Psoas muscle (tissue), 8 donors: ENCODE measurements at places on chromosomes 13 and 19. TPM values are rescaled to one million over a fixed set of nuclear protein-coding genes. Genes with fewer than 3 reads are reported as not detected.

ZNF471 gene
- total RNA-seq: 5.3 TPM

GRCh38 chr13:93948162-93948922 lies 531.1 kb downstream of the DCT start:
- DNase-seq: no peak

GRCh38 chr19:858868-859843 lies at the start of gene CFD:
CFD (plus strand) TSS chr19:859664; CDS start chr19:859690, 26 bp downstream.
- peak; percentile 76 for DNase-seq

GRCh38 chr19:40941481-40942219 lies 49.4 kb upstream of the CYP2B6 start:
- DNase-seq: no peak

- DNase-seq: no peak
Measured at GRCh38 chr19:17681505-17682125, 6.5 kb downstream of the UNC13A start.

DNA sequence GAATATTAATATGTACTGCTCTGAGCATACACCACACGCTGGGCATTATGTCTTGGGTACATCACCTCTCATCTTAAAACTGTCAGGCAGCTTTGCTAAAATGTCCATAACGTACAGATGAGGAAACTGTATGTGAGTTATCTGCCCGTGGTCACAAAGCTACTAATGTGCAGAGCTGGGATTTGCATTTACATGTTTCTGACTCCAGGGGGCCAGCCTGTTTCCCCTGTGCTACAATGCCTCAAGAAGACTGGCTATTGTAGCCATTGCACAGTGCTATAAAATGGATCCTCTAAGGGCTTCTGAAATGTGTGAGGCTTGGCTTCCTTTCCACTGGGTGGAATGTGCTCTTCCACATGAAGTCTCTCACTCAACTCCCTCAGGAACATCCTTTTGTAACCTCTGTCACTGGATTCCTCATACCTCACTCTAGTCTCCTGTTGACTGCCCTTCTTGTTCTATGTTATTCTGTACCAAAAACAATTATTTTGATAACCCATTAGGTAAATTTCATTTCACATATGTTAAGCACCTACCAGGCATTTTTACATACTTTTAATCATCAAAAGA lies 95.6 kb upstream of the HTR2A start:
- no peak for DNase-seq

DNA sequence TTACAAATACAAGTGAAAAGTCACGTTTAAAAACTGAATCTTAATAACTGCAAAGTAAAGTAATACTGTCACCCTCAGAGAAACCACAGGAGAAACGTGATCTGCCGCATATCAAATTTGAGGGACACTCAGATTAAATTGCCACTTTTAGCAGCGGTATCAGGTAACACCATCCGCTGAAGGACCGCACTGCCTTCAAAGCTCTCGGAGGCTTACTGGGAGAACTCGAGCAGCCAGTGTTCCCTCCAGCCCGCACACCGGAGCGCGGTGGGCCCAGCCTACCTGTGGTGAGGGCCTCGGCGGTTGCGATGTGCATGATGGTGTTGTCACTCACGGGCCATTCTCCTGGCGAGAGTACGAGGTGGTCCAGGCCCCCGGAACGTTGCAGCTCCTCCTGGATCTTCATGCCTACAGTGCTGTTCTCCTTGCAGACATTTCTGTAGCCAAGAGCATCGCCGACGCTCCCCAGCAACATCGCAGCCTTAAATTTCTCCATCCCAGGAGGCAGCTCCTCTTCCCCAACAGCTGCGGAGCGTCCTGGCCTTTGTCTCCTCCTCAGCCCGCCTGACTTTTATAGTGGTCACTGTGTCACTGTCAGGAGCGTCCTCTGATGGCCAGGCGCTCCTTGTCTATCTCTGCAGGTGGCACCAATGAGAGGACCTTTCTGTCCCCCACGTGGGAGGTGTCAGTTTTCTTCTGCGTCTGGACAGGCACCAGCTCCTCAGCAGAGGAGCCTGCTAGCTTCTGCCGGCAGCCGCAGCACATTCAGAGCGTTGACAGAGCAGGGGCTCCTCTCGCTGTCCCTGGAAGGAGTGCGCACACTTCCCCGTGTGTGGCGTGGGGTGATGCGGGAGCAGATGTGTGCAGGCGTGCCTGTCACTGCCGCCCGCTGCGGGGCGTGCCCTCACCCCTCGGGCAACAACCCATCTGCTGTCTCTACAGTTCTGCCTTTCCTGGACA lies at the start of gene ADPRHL1:
Gene ADPRHL1, minus strand, starts transcription at position 547 of the 960 bp plus-strand sequence. Its CDS starts 51 bp downstream, at position 496.
- DNase-seq: peak; percentile 71

- DNase-seq: no peak
Measured at GRCh38 chr13:26992951-26993719, 178.5 kb downstream of the USP12 start.
